Osteoblast (primary cell): ENCODE measurements at places on chromosomes 3 and 15. TPM values are rescaled to one million over a fixed set of nuclear protein-coding genes. Genes with fewer than 3 reads are reported as not detected.

DNA sequence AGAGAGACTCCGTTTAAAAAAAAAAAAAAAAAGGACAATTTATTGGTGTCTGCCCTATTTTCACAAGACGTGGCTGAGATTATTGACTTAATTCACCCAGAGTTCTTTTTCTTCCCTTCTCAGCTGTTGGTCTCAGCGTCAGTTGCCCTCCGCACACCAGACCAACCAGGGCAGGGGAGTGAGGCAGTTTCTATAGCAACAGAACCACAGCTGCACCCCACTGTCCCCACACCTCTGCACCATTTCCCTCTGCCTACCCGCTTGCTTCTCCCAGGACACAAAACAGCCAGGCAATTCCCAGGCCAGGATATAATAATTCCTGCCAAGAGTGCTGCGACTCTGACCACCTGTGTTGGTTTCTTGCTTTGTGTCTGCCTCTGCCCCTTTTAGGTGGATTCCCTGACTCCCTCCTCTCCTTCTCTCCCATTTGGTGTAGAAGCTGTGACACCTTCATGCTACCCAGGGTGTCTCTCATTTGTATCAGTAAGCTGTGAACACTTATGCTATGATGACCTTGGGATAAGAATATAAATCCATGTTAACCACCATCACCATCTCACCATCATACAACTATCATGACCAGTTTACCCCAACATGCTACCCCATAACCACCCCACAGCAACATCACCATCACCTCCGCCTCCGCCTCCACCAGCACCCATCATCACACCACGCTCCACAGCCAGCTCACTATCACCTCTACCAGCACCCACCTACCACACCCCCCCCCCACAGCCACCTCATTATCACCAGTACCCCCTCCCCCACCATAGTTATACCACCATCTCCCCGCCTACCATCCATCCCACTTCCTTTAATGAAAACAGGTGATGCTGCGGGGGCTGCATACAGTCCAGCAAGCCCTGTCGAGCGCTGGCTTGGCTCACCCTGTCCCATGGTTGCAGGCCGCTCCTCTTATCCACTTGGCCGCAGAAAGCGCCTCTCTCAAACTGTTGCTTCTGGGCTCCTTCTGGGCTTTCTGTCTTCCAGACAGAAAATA lies 589 bp downstream of the EPB42 start:
- no peaks in the 10 kb centered on the region for H3K4me1 ChIP-seq
- no peaks in the 10 kb centered on the region for H3K36me3 ChIP-seq
- DNase-seq: no peak
- no peak overlapping the region for H3K27ac ChIP-seq
- H3K4me3 ChIP-seq: no peak overlapping the region

GRCh38 chr3:127132876-127133275 lies 60.1 kb upstream of the PRR23E start:
- H3K27ac ChIP-seq: no peak overlapping the region
- H3K36me3 ChIP-seq: no peaks in the 10 kb centered on the region
- no peak for DNase-seq
- no peaks in the 10 kb centered on the region for H3K4me1 ChIP-seq

DNA sequence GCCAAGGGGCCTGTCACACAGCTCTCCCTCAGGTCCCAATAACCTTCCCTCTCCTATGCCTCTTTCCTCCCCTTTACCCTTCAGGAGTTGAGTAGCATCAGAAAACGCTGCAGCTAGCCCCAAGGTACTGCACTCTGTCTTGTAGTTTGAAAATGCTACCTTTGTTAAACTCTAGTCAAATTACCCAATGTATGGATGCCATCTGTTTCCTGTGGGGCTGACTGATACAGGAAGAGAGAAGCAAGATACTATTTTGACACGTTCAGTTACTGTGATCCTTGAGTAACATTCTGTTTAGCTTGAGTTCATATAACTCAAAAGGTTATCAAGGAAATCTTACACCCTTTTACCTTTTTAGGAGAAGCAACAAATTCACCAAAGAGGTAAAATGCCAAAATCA lies 493.1 kb downstream of the FHIT start:
- no peak overlapping the region for H3K27ac ChIP-seq
- DNase-seq: no peak
- H3K27me3 ChIP-seq: no peaks in the 10 kb centered on the region
- H3K36me3 ChIP-seq: no peaks in the 10 kb centered on the region
- H3K4me3 ChIP-seq: no peak overlapping the region
- H3K4me1 ChIP-seq: no peaks in the 10 kb centered on the region

- H3K36me3 ChIP-seq: peaks cover 48% of the 10 kb centered on the region
- H3K4me1 ChIP-seq: peaks cover 57% of the 10 kb centered on the region
- no peak overlapping the region for H3K4me3 ChIP-seq
- no peaks in the 10 kb centered on the region for H3K27me3 ChIP-seq
- DNase-seq: peak; percentile 72
Observed at GRCh38 chr3:105823149-105823867, 45.5 kb downstream of the CBLB start.

SPSB4 gene
- not detected in 2 replicates for total RNA-seq

CORO2B gene
- 10.5 and 14.1 TPM in 2 replicates for total RNA-seq

GP5 gene
- 0.29 and 0.36 TPM in 2 replicates for total RNA-seq
